Purkinje cell (primary cell): ENCODE measurements at places on chromosomes 16 and 17. TPM values are rescaled to one million over a fixed set of nuclear protein-coding genes. Genes with fewer than 3 reads are reported as not detected.

Gene TMEM92
- polyA plus RNA-seq, result not detected in 2 replicates

Gene FBXL16
- polyA plus RNA-seq, result 8.0 and 22.9 TPM in 2 replicates

Gene HSPB9
- polyA plus RNA-seq, result 0.62 TPM in 1 of 2 replicates, not detected in the other

Gene BCO1
- polyA plus RNA-seq, result 0.19 TPM in 1 of 2 replicates, not detected in the other

Gene CCDC144A
- polyA plus RNA-seq, result 2.4 and 9.5 TPM in 2 replicates

Gene INCA1
- 2.1 and 2.5 TPM in 2 replicates for polyA plus RNA-seq

Gene MMP25
- polyA plus RNA-seq, result 0.20 TPM in 1 of 2 replicates, not detected in the other

Gene TCAP
- polyA plus RNA-seq, result 0.14 TPM in 1 of 2 replicates, not detected in the other

Gene IRX5
- 1.2 TPM in 2 replicates for polyA plus RNA-seq

Gene DECR2
- polyA plus RNA-seq, result 3.3 and 5.9 TPM in 2 replicates

Gene HAGHL
- 0.38 and 3.0 TPM in 2 replicates for polyA plus RNA-seq

Gene MYCBPAP
- not detected in 2 replicates for polyA plus RNA-seq

Gene MAF
- 3.1 and 3.4 TPM in 2 replicates for polyA plus RNA-seq
